ENCODE measurements at places on chromosomes 7 and 10.

- no peak for DNase-seq
Measured at GRCh38 chr10:119406137-119406536, 136.4 kb downstream of the RGS10 start.

DNA sequence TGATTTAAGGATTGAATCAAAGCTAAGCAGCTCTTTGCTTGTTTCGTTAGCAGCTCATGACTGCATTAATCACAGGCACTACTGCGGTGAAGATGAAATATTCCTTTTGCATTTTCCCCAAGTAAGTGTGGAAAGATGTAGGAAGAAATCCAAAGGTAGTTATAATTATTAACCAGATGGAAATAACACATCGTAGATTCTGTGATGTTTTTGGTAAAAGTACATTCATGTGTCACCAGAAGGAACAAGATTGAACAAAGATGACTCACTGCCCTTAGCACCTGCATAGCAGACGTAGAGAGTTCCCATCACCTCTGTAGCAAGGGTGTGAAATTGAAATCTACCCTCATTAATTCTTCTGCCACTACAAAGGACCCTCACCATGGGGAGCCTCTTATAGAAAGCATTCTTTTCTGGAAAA is 37.1 kb downstream of the SMURF1 start:
- no peak for DNase-seq

DNA sequence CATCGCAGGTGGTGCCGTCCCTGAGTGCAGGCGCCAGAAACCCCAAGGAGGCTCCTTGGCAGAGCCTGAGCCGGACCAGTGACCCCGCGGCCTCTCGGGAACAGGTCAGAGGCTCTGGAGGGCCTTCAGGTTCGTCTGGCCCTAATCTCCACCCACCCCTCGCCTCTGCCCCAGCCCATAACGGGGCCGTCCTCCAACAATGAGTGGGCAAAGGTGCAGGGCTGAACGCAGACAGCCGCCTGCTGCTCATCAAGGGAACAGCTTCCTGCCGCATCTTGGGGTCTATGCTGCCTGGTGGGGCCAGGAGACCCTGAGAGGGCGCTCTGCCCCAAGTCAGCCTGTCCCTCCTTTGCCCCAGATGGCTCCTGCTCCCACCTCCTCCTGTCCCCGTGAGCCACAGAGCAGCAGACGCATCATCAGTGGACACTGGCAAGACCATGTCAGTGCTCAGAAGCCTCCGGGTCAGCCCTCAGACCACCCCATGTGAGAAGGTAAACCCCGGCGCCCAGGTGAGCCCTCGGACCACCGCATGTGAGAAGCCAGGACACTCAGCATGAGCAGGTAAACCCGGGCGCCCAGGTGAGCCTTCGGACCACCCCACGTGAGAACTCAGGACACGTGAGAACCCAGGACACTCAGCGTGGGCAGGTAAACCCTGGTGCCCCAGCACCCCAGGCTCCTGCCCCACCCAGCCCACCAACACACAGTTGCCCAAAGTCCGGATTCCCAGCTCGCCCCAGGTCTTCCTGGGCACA is 142.0 kb downstream of the PTPRN2 start:
- DNase-seq: no peak

GRCh38 chr7:69395061-69395714 is 203.1 kb upstream of the AUTS2 start:
- DNase-seq: no peak

GRCh38 chr10:43110338-43111071 is 27.7 kb upstream of the CSGALNACT2 start:
- no peak for DNase-seq

DNA sequence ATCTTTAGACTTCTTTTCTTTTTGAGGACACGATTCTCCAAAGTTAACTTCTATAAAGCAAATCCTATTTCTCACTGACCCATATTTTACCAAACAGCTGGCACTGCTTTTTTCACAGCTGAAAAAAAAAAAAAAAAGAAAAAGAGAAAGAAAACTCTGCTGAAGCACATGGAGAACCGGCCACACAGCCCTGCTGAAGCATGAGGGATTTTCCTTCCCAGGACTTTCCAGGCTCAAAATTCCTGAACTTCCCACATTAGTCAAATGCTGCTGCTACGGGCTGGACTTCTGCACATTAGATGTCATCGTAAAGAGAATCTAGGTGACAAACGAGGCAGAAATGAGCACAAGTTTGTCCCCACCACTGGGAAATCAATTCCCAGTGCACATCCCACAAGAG is 25.2 kb downstream of the HIPK2 start:
- DNase-seq: no peak

- DNase-seq: no peak
Measured at GRCh38 chr10:87589645-87590051, 70.0 kb upstream of the PAPSS2 start.

Data from CMK (cell line).